GM12891 (cell line): ENCODE measurements at places on chromosomes 2 and 18.

DNA sequence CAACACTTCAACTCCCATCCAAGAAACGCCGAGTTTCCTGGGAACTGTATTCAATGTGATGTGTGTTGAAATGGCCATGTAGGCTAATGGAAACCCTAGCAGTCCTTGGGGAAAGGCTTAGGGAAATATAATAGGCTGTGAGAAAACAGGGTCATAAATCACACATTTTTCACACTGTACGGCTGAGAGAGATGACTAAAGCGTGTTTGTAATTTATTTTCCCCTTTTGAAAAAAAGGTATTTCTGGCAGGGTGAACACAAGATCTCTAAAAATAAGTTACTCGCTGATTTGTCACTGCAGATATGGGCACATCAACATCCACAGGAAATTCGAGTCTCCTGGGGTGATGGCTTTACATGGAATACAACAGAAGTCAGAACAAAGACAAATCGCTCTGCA is 109.6 kb upstream of the ST6GAL2 start:
- no peak for DNase-seq

- no peak for DNase-seq
Measured at GRCh38 chr2:151306621-151307020, 17.2 kb upstream of the NMI start.

GRCh38 chr2:66127656-66128055 is 307.3 kb upstream of the MEIS1 start:
- DNase-seq, result no peak

DNA sequence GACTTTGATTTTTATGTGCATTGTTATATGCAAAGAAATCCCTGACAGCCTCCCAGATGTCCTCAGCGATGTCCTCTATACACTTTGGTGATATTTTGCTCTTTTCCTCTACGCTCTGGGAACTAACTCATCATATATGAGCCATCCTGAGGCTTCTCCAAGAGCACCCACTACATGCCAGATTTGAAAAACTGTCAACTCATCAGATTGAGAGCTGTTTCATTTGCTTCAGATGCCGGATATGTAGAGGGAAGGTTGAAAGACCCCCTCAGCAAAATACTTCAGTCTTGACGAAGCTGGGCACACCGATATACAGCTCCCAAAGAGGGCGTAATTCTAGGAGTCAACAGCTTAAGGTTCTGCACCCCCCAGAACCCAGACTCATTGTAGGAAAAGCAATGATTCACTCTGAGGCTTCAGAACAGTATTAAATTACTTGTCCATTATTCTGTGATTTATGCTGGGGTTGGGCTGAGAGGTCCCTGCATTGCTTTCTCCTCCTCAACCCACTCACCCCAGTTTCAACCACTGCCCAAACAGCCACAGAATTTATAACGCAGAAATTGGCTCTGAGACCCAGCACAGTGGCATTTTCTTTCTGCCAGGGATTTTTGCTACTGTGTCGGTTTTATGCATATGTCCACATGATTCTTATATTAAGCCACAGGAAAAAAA is 341.8 kb downstream of the ALK start:
- no peak for DNase-seq

DNA sequence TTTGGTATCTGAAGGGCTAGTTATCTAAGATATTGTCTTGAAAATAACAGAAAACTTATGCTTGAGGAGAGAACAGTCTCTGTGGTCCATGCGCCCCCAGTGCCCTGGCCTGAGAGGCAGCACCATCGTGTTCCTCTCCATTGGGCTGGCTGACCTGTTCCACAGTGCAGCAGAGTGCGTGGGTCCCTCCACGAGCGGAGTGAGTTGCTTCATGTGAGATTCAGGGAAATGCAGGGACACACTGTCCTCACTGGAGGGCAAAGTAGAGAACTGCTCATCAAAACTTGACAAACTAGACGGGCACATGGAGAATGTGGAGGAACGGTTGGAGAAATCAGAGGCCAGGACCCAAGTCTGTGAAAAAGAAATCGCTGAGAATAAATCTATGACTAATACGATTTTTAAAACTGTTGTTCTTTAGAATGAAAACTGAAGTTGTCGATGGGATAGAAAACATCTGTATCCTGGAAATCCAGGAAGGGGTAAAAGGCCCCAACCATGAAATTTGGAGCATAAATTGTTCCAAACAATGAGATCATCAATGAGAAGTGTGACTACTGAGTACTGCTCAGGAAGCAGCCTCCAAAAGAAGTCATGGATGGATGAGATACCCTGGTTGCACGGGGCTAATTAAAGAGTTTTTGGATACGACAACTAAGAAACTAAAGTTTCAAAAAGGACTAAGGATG is 58.1 kb downstream of the REV1 start:
- DNase-seq, result no peak

- DNase-seq, result no peak
Measured at GRCh38 chr2:239154971-239155805, 245.6 kb downstream of the HDAC4 start.

DNA sequence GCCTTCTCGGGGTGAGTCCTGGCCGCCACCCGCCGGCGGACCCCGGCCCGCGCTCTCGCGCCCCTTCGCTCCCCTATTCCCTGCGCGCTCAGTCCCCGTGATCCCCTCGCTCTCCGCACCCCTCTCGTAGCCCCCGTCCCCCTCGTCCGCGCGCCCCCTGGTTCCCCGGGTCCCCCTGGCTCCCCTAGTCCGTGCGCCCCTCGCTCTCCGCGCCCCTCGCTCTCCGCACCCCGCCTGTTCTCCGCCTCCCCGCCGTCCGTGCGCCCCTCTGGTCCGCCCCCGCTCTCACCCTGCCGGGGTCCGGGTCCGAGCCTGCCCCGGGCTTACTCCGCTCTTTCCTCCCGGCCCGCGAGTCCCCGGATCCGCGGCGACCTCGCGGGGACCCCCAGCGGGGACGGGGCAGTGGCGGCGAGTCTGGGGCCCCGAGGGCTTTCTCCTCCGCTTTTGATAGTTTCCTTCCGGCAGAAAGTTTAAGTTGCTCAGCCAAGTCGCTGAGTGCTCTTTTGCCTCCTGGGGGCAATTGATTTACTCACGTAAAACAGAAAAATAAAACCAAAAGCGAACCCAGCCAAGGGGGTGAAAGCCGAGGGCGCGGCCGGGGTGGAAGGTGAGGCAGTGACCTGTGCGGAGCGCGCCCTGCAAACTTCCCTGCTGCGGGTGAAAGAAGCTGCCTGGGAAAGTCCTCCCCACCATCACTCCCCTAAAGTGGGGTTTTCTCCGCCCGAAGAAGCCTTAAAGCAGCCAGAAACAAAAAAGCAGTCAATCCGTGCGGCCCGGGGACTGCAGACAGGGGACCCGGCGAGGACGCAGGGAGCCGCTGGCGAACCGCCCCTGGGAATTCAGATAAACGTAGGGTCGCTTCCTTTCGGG is 568 bp downstream of the RAB31 start:
- DNase-seq, result no peak

DNA sequence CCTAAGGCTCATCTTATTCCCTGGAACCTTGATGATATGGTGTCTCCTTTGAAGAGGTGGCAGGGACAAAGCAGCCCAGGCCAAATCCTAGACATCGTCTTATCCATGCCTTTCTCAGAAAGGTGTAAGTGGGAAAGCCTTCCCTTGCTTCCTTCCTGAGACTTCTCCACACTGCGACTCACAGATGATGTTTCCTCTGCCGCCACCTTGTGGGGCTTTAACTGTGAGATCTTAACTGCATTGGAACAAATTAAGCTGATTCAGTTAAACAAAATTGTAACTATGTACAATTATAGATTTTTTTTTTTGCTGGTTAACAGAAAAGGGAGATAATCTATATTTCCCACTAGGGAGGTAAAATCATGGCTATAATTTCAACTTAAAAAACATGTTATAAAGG is 10.0 kb upstream of the GCA start:
- DNase-seq, result no peak

- DNase-seq, result no peak
Measured at GRCh38 chr2:236731767-236732580, 162.3 kb downstream of the ACKR3 start.
